ENCODE measurements at places on chromosomes 13 and 19.

GRCh38 chr13:79593641-79594275 is 112.8 kb downstream of the NDFIP2 start:
- no peak for DNase-seq

GRCh38 chr19:7000816-7001215 is 20.4 kb downstream of the MBD3L2B start:
- DNase-seq = no peak

GRCh38 chr13:101917475-101917810 is 465.0 kb downstream of the ITGBL1 start:
- no peak for DNase-seq

DNA sequence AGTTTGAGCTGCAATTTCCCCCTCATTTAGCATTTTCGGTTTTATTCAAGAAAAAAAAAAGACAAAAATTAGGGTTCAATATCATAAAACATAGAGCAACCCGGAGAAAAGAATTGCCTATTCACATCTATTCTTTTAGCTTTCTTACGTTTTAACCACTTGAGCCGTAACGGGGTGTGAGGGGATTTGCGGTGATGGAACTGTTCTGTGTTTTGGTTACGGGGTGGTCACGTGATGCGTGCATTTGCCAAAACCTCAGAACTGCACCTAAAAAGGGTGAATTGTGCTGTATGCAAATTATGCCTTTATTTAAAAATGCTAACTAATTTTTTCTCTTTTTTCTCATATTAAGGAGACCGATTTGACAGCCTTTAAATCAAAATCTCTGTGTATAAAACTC is 22.1 kb downstream of the CLEC11A start:
- no peak for DNase-seq

- peak; percentile 67 for DNase-seq
Observed at GRCh38 chr19:35869327-35870123, 1.2 kb downstream of the APLP1 start.

GRCh38 chr19:13689085-13689484 is 75.2 kb upstream of the MRI1 start:
- no peak for DNase-seq

DNA sequence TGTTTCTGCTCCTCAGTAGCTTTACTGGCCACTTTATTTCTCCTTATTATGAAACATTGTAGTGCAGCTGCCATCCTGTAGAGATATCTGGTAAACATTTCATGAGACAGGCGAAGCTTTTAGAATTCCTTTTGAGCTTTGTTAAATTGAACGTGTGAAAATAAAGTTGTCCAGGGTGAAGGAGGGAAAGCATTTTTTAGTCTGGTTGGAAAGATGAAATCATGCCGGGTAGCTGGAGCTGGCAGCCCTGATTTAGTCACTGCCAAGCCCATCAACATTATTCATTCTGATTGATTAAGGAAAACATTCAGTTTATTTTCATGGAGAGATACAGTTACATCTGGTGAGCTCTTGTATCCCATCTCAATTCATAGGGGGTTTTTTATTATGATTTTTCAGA is 326.2 kb upstream of the GPC6 start:
- no peak for DNase-seq

DNA sequence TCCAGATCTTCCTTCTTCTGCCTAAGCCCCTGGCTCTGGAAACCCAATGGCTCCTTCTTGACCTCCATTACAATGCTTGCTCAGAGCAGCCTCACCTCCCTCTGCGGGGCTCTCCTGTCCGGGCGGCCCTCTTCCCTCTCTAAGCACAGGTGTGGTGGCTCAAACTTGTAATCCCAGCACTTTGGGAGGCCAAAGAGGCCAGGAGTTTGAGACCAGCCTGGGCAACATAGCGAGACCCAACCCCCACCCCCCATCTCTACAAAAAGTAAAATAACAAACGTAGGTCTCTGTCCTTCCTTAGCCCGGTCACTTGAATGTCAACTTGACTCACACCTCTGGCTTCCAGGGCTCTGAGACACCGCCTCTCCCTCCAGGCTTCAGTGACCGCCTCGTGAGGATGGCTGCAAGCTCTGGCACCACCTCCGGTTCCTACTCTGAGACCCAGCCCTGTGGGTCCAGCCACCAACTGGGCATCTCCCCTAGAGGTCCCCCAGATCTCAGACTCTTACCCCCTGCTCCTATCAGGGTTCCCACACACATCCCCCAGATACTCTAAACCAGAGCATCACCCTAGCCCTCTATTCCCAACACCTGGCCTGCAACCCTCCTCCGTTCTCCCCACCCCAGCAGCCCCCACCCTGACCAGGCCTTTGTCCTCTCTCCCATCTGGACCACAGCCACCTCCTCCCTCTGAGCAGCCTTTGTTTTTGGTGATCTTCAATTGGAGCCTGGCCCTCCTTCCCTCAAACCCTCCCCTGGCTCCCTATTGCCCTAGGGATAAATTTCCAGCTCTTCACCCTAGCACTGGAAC is 4.7 kb upstream of the TLE2 start:
- DNase-seq = no peak

DNA sequence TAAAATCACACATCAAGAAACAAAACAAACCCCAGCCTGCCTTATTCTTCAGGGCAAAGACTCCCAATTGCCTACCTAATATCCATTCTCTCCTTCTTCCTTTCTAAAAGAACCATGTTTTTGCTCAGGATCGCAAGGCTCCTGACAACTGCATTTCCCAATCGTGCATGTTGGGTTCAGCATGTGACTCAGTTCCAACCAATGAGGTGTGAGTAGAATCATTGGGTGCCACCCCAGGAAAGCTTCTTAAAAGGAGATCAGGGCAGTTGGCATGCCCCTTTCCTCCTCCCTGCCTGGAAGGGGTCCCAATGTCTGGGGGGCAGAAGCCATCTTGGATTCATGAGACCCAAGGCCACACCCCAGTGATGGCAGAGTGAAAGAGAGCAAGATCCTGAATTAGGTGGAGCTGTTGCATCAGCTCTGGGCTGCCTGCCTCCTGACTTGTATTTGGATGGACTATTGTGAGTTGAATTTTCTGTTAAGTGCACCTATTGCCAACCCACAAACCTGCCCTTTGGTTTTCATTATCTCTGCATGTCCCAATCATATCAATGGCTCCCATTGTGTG is 26.0 kb upstream of the UBAC2 start:
- no peak for DNase-seq

GRCh38 chr13:77832339-77833100 is 86.1 kb downstream of the EDNRB start:
- no peak for DNase-seq

- no peak for DNase-seq
Observed at GRCh38 chr13:98275681-98276171, 98.7 kb upstream of the RNF113B start.

DNA sequence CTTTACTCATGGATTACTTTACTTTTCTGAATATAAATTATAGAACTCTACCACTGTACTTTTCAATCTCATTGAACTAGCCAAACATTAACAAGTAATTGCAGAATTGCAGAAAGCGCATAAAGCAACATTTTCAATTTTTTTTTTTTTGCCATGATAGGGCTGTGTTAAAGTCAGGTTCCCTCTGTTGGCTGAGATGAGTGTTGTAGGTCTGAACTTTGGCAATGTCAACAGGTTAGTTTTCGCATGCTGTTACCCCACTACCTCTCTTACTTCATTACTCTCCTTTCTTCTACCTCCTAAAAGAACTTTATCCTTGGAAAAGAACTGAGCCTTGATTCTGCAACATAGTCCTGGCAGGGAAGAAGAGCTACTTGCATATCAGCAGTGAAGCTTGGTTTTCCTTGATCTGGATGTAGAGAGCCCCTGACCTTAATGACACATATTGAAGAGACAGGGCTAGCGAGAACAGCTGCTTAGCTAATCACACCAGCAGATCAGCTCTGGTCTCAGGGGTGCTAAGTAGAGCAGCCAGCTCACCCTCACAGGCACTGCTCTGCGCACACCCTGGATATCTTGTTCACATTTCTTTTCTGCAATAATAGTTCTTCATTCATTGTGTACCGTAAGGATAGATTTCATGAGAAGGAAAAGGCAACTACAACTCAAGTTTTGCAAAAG is 119.5 kb downstream of the FLT1 start:
- DNase-seq = no peak

- DNase-seq = peak; percentile 77
Observed at GRCh38 chr19:1767464-1767933, 14.2 kb downstream of the ONECUT3 start.

DNA sequence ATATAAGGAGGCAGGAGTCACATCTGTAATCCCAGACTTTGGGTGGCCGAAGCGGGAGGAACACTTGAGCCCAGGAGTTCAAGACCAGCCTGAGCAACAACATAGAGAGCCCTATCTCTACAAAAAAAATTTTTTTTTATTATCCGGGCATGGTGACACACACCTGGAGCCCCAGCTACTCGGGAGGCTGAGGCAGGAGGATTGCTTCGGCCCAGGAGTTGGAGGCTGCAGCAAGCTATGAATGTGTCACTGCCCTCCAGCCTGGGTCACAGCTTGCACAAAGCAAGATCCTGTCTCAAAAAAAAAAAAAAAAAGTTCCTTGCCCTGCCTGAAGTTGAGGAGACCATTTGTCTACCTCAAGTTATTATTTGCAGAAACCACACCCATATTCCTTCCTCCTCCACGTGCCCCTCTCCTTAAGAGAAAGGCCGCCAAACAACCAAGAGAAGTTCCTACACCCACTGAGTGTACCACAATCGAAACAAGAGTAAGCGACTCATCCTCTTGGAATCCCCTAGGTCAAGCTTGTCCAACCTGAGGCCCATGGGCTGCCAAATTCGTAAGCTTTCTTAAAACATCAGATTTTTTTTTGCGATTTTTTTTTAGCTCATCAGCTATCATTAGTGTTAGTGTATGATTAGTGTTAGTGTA is 2.2 kb downstream of the ABCC4 start:
- no peak for DNase-seq

- DNase-seq = no peak
Observed at GRCh38 chr19:12166626-12167025, 3.7 kb downstream of the ZNF136 start.

GRCh38 chr13:44810061-44810840 is 179.0 kb downstream of the NUFIP1 start:
- DNase-seq = no peak

DNA sequence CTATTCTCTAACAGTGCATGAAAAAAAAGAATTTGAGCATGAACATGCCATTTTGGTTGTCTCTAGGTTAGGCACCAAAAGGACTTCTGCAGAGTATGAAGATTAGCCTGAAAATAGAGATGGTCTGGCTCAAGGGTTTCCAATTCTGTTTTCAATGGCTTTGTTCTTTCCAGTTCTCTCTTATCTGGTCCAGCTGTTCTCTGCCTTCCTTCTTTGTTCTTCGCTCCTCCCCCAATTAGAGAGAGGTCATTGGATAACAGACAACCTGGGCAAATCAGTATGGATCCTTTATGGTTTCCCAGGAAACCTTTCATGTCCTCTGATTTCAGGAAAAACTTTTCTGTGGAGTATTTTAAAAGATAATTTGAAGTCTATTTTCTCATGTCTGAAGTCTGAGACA is 623.4 kb downstream of the PCDH17 start:
- DNase-seq = no peak

DNA sequence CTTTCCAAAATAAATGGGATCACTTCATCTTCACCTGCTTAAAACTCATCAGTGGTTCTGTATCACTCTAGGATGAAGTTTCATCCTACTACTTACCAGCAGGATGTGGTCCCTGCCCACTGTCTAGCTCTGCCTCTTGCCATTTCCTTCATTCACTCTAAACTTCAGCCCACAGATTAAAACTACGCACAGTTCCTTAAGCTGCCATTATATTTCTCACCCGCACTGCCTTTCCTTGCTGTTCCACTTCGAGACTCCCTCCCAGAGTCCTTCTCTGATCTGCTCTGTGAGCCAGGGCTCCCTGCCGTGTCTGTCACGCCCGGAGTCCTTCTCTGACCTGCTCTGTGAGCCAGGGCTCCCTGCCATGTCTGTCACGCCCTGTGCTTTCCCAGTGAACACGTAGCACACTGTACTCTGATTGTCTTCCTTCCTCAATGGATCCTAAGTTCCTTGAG is 52.0 kb upstream of the NPAS1 start:
- no peak for DNase-seq

DNA sequence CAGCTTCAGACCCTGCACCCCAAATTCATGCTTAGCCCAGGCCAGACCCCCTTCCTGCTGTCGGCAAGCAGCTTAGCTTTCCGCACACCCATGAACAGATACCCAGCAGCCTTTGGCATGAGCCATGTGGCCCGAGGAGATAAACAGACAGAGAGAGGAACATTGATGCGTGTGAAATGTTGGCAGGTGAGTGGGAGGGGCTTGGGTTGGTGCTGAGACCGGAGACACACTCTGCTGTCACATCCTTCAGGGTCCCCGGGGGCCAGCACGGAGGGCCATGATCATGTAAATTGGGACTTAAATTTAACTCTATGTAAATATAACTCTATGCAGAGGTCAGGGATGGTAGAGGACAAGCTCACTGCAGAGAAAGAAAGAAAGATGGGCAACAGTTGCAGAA is 1.5 kb downstream of the CD22 start:
- DNase-seq = no peak

GRCh38 chr13:50375792-50376191 is 360.5 kb downstream of the KCNRG start:
- DNase-seq = no peak

DNA sequence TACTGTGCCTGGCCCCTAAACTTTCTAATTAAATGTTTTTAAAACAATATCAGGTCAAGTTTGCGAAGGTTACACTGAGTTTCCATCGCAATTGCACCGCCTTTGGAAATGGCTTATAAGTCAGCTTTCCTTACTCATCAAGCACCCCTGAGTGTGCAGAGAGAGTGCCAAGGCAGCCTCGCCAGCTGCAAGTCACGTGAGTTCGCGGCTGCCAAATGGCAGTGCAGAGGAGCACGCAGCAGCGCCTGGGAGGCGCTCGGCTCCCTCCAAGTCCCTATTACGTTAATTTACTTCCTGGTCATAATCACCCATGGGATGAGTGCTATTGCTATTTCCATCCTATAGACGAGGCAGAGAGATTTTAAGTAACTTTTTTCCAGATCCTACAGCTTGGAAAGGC is 319.6 kb downstream of the TEX29 start:
- no peak for DNase-seq

DNA sequence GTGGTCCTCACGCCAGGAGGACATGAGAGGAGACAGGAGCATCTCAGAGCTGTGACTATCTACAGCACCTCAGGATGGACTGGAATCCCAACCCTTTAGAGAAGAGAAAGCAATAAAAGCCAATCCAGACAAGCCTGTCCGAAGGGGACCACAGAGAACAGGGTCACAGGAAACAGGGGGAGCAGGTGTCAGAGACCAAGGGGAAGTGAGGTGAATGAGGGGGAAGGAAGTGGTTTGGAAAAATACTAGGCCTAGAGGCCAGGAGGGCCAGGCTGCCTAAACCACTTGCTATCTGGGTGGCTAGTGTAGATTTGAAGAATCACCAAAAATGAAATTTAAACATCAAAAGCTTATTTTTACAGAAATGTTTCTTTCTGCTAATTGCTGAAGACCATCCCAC is 16.2 kb downstream of the TMTC4 start:
- no peak for DNase-seq

GRCh38 chr19:19418555-19419260 is 13.2 kb downstream of the GATAD2A start:
- DNase-seq = no peak

DNA sequence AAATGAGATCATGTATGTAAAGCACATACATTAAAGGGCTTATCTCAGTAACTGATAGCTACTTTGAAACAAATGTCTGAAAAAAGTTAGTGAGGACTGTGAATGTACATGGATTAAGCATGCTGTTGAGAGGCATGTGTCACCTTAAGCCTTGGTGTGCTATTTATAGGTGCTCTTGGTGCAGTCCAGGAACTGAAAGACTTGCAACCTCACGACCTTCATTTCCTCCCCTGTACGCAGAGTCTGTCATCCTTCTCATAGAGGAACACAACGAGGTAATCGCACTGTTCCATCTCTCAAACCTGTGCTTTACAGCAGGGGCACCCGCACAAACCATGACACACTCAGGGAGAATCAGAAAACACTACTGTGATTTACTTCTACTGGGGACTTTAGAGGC is 65.6 kb downstream of the UFM1 start:
- DNase-seq = no peak

Data from naive thymus-derived CD4-positive, alpha-beta T cell (primary cell).